HCT116 (cell line): ENCODE measurements at places on chromosomes 6 and 20.

GRCh38 chr20:57223648-57224489 lies 42.6 kb downstream of the BMP7 start:
- DNase-seq: no peak

DNA sequence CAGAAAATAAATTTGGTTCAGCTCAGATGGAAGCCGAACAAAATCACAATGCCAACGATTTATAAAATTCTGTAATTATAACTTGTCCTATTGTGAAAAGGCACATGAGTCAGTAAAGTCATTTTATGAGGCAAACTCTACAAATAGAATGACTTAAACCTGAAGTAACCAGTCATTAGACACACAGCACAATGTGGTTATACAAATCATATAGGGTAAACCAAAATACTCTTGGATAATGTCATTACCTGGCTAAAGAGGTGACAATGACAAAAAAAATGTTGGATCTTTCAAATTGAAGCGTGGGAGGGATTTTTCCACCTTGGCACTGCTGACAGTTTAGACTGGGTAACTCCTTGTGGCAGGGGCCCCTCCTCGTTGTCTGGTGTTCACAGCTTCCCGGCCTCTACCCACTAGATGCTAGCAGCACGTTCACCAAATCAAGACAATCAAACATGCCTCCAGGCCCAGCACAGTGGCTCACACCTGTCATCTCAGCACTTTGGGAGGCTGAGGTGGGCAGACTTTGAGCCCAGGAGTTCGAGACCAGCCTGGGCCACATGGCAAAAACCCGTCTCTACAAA lies 5.0 kb downstream of the ANKRD60 start:
- no peak for DNase-seq

DNA sequence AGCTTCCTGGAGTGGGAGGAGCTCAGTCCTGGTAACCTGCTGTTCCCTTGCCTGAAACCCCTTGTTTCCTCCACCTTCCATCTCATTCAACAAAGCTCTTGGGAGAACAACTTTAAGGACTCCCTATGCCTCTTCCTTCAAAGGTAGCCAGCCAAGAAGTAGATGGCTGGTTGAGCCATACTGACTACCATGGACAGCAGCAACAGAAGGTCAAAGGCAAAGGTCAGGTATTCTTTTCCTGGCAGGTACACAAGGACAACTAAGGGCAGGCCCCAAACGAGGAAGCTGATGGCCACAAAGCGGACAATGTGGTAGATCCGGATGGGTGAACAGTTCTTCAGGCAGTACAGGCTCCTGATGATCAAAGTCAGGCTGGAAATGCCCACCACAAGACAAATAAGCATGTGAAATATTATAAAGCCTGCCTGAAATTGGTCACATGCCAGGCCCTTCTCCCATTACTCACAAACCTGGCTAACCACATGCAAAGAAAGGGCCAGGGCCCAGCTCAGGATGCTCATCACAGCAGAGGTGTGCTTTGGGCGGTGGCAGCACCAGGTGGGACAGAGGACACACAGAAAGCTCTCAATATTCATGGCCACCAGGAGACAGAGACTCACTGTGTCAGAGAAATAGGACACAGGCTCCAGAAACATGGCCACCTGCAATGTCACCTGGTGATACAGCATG lies 21.7 kb downstream of the UBD start:
- no peak for DNase-seq

DNA sequence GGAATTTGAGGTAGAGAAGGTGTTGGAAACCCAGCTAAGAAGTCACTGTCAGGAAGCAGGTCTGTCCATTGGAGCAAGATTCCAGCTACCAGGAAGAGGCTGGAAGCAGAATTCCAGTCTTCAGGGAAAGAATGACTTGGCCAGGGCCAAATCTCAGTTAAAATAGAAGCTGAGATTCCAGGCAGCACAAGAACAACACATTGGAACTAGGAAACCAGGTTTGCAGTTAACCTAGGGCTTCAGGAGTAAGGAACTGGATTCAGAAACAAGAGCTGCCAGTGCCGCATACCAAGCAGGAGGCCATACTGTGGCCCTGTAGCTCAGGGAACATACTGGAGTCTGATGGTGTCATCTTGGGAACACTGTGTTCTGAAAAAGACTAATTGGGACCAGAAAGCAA lies 73.7 kb upstream of the FUCA2 start:
- no peak for DNase-seq

- no peak for DNase-seq
These were observed 13.3 kb downstream of the NFATC2 start for GRCh38 chr20:51529081-51529681.

GRCh38 chr20:57374343-57374930 lies 16.8 kb upstream of the RBM38 start:
- no peak for DNase-seq

- DNase-seq: no peak
These were observed 63.6 kb upstream of the GATA5 start for GRCh38 chr20:62539198-62540045.

GRCh38 chr6:167100241-167100674 lies 22.6 kb upstream of the CCR6 start:
- DNase-seq: no peak

- no peak for DNase-seq
These were observed 68.8 kb upstream of the IYD start for GRCh38 chr6:150299873-150300485.

DNA sequence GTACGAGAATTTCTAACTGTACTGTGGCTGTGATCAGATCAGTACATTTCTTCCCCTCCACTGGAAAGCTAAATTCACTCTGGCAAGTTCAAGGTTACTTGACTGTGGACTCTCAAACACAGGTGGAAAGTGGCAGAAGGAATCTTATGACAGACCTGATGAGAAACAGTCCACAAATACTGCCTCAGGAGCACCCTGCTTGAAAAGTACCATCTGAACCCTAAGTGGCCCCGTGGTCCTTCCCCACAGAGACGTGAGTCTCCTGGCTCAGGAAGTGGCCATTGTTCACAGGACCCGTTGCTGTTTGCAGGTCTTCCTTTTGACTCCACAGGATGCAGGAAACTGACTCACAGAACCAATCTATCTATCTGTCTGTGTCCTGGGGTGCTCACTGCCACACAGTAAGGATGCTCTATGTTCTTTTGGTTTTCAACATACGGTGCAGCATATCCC lies 47.5 kb upstream of the NHSL1 start:
- no peak for DNase-seq

- no peak for DNase-seq
These were observed 114.5 kb downstream of the MAP3K5 start for GRCh38 chr6:136677822-136678221.

- DNase-seq: no peak
These were observed 17.7 kb upstream of the CCDC167 start for GRCh38 chr6:37517411-37517812.

GRCh38 chr6:37732688-37733087 lies 35.0 kb upstream of the MDGA1 start:
- no peak for DNase-seq

GRCh38 chr20:62555642-62556420 lies 80.0 kb upstream of the GATA5 start:
- no peak for DNase-seq

DNA sequence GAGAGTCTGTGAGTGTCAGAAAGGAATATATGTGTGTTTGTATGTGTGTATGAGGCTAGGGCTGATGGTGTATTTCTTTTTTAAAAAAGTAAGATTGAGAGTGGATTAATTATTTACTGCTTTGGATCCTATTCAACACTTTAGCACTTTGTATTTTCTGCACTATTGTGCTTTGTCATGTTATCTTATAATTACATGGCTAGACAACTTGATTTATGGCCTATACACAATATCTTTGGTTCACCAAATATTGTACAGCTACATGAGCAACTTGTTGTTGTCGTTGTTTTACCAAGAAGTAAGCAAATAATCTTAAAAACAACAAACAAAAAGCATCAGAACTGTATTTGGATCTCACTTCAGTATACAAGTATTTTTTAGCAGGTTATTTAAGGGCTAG lies 84.6 kb upstream of the TBX18 start:
- no peak for DNase-seq

- DNase-seq: no peak
These were observed 44.2 kb upstream of the RNF146 start for GRCh38 chr6:127222418-127222817.

DNA sequence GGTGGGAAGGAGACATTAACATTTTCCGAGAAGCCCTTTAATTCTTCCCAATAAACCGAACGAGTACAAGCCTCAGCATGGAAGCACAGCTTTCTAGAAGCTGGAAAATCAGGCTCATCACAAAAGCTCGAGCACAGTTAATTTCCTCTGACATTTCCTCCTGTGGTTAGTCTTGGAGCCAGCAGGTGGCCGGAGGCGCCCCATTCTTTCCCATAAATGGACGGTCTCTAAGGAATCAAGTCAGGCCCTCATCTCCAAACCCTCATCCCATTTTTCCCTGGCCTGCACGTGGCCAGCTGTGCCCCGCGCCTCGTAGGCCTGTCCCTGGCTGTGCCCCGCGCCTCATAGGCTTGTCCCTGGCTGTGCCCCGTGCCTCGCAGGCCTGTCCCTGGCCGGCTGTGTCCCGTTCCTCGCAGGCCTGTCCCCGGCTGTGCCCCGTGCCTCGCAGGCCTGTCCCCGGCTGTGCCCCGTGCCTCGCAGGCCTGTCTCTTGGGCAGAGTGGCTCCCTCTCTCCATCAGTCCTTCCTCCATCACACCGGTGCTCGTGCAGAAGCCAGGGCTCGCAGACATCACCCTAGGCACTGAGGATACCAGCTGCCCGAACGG lies 19.7 kb upstream of the NTSR1 start:
- DNase-seq: no peak

DNA sequence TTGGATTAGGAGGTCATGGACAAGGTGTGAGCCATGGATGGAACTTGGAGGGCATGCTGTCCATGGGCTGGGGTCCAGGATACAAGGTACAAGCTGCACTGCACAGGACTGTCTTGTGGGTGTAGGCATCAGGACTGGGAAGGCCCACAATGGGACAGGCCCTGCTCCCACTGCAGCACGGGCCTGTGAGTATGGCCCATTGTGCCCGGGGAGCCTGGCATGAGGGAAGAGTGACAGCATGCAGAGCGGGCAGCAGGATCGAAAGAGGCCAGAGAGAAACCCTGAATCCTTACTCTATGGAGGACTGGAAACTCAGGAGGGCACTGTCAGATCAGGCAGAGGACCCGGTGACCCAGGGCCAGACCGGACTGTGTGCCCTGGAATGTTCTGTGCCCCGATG lies 211.3 kb downstream of the PREX1 start:
- DNase-seq: no peak

DNA sequence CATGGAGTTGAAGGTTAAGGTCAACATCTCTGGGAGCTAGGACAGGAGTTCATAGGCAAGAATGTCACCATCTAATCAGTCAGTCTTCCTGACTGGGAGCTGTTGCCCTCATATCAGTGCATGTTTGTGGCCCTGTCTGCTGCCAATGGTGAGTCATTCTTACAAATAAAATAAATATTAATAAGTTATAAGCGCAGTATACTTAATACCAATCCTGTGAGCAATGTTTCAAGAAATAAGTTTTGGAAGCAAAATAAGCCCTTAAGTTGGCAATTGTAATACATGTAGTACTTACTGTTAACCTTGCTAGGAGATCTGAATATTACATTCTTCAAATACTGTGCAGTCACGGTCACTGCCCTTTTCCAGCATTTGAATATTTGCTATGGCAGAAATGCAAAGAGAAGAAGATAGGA lies 20.2 kb upstream of the MDGA1 start:
- no peak for DNase-seq

- DNase-seq: no peak
These were observed 193.8 kb downstream of the BTBD9 start for GRCh38 chr6:38445925-38446324.

- DNase-seq: no peak
These were observed 633.5 kb downstream of the RFPL4B start for GRCh38 chr6:112980676-112981075.

GRCh38 chr6:128339635-128340450 lies 180.6 kb downstream of the PTPRK start:
- DNase-seq: no peak

DNA sequence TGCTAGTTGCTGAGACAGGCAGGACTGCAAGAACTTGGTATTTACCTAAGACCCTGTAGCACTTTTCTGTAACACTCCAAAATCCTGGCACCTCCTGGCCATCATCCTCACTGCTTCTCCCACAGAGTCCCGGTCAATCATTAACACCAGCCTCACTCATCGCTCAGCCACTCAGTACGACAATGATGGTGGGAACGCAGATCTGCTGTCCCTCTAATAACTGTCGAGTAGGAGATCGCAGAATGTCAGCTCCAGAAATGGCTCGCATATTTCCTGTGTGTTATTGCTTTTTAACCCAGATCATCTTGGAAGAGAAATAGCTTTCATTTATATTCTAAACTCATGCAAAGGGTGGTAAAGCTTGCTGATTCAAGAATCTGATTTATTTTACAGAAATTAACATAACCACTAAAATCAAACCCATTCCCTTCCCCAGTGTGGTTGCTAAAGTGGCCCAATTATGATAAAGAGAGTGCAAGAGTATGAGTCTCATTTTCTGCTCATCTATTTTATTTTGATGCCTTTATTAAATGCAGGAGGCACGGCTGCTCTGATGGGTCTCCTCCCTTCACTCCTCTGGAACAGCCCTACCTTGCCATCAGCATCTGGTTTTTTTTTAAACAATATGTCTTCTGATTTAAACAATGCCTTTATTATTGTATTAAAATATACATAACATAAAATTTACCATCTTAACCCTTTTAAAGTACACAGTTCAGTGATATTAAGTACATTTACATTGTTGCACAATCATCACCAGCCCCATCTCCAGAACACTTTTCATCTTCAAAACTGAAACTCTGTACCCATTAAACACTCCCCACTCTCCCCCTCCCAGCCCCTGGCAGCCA lies 28.3 kb upstream of the GGTLC1 start:
- DNase-seq: no peak

- no peak for DNase-seq
These were observed 33.0 kb downstream of the RRBP1 start for GRCh38 chr20:17648791-17649730.

GRCh38 chr20:46204594-46205186 lies 86.6 kb downstream of the CD40 start:
- no peak for DNase-seq

DNA sequence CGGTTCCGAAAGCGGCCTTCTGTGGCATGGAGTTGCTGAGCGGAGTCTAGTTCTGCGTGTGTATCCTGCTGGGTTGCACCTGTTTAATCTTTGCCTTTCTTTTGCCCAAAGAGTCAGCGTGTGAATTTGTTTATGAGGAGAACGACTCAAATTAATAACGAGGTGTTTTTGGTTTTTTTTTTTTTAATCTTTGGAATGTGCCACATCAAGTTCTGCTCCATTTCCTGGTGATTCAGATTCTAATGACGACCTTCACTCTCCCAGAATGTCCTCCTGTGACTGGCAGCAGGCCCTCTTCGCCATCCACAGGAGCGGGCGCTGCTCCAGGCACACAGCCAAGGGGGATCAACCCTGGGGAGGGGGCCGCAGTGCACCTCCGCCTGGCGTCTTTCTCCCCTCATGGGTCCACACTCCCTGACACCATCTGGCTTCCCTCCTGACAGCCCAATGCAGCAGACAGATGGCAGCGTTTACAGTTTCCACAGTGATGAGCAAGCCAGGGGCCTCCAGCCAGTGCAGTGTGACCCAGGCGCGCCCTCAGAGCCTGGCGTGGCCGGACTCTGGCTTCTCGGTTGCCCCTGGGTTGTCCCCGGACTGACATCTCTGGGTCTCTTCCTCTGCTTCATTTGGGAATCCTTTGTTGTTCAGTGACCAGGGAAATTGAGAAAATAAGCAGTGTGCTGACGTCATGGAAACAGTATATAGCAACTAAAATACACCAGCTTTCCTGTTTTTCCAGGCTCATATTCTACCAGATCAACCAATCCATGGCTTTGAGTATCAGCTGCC lies 27.5 kb upstream of the AFDN start:
- DNase-seq: no peak
